A172 (cell line): ENCODE measurements at places on chromosomes 12 and 14.

GRCh38 chr12:16599081-16599480, 6.9 kb downstream of the LMO3 start:
- DNase-seq: no peak

DNA sequence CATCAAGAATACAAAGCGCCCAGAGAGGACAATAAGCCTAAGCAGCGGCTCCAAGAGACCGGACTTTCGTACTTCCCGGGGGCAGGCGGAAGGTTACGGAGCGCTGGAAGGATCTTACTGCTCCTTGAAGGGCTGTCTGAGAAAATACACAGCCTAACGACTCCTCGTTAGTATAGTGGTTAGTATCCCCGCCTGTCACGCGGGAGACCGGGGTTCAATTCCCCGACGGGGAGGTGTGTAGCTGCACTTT, 12.1 kb upstream of the TMPO start:
- peak; percentile 93 for DNase-seq

DNA sequence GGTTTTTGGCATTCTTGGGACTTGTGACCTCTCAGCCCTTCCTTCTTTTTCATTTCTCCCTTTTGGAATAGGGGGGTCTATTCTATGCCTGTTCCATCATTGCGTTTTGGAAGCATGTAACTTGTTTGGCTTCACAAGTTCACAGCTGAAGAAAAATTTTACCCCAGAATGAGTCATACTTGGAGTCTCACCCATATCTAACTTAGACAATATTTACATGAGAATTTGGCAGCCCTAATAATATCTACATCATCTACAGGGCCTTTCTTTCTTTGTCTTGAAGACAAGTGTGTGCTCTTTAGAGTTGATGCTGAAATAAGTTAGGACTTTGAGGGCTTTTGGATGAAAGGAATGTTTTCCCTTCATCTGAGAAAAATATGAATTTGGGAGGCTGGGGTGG, 1312.9 kb upstream of the FLRT2 start:
- no peak for DNase-seq

DNA sequence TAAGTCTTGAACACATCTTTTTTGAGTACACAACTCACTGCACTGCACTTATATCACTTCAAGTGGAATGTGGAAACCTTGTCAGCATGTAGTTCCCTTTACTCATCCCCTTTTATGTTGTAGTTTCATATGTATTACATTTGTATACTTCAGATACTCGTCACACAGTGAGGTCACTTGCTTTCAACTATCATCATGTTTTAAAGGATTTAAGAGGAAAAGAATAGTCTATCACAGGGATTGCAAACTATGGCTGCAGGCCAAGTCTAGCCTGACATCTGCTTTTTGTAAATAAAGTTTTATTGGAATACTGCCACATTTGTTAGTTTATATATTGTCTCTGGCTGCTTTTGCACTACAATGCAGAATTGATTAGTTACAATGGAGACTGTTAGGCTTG, 24.3 kb downstream of the CNOT2 start:
- DNase-seq: no peak

DNA sequence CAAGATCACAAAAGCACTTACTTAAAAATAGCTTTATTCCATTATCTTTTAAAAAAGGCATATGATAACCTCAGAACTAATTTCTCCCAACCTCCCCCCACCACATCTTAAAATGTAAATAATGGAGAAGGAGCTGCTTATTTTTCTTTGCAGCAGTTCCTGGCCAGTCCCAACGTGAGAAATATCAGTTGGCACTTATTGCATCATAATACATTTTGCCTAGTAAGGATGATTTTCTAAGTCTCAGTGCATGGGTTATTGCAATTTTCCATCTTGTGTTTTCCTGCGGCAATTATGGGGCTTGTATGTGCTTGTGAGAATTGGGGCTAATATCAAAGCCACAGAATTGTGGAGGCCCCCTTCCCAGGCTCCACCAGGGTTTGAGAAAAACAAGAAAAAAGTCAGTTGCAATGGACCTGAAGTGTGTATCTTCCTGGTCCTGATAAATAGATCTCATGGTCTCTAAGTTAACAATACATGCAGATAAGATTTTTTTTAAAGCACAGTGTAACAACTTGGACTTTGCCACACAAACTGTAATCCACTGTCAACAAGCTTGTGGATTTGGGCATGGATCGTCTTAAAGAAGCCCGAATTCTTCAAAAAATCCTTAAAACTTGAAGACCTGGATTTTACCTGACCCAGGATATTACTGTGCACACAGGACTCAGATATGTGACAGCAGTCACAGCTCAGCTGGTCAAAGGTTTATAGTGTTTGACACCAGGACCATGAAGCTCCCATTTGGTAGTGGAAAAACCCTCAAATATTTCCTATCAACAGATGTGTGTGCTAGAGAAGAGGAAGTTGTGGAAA, 2.8 kb upstream of the WSB2 start:
- DNase-seq: no peak

GRCh38 chr12:53179687-53180219, 769 bp upstream of the ZNF740 start:
- no peak for DNase-seq

DNA sequence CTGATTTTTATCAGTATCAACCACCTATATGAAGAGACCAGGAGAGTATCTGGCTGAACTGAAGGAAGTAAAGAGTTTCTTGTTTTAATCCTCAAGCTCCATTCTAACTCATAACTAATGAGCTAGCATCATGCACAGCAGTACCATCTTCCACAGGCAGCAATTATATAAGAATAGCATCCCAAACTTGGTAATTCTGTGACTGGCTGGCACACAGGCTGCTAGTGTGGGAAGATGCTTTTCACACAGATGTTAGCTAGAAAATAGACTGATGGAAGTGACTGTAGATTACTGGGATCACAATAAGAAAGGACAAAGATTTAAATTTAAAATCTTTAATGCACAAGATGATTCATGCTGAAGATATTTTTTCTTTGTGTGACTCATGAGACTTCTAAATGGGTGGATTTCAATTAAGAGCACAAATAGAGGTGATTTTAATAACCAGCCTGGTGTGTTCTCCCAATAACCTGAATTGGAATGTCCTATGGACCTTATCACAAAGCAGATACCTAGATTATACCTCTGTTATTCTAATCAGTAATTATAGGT, 417.7 kb upstream of the ATXN7L3B start:
- peak; percentile 26 for DNase-seq

GRCh38 chr12:25725931-25726330, 172.8 kb upstream of the LMNTD1 start:
- no peak for DNase-seq

- DNase-seq: no peak
Measured at GRCh38 chr14:90750701-90751100, 65.5 kb downstream of the TTC7B start.

DNA sequence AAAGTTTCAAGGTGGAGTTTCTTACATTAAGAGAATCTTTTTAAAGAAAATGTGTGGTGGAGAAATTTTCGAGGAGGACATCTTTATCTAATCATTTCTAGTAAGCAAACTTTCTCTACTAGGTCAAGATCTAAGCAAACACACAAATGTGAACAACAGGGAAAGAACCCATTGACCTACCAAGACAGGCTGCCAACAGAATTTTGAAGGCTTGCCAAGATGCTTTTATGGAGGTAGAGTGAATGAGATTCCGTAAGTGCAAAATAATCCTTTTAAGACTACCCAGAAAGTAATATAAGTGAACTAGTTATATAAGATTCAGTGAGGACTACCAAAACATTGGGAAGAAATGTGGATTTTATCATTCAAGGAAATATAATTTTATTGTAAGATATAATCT, 357.1 kb upstream of the PDE3A start:
- DNase-seq: no peak

GRCh38 chr14:52355016-52355431, 40.9 kb downstream of the PTGER2 start:
- peak; percentile 77 for DNase-seq

DNA sequence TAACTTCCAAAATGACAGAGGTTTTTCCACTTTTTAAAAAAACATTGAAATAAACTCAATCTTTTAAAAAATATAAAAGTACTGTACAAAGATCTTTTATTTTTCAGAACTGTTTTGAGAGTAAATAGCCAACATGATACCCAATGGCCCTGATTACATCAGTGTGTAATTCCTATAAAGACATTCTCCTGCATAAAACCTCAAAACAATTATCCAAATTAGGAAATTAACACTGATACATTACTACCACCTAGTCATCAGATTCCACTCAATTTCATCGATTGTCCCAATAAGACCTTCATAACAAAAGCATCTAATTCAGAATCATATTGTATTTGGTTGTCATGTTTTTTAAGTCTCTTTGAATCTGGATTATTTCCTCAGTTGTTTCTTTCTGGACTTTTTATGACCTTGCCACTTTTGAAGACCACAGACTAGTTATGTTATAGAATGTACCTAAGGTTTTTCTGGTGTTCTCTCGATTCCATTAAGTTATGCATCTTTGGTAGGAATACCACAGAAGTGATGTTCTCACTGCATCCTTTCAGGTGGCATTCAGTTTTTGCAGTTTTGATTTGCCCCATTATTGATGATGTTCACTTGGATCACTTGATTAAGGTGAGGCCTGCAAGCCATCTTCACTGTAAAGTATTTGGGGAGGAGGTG, 4.0 kb upstream of the YEATS4 start:
- no peak for DNase-seq
